ENCODE measurements at places on chromosomes 2 and 18. TPM values are rescaled to one million over a fixed set of nuclear protein-coding genes. Genes with fewer than 3 reads are reported as not detected.

THSD7B gene
- not detected for total RNA-seq

KIF3C gene
- total RNA-seq = 49.3 TPM

UGT1A9 gene
- 4.7 TPM for total RNA-seq

UGT1A5 gene
- total RNA-seq = not detected

VWA3B gene
- not detected for total RNA-seq

TSPYL6 gene
- not detected for total RNA-seq

ADRA2B gene
- 0.13 TPM for total RNA-seq

SLC11A1 gene
- total RNA-seq = 0.20 TPM

UCN gene
- total RNA-seq = 2.5 TPM

PPP1R1C gene
- total RNA-seq = 1.9 TPM

BBS5 gene
- 4.8 TPM for total RNA-seq

IGFBP5 gene
- 0.27 TPM for total RNA-seq

SLC1A4 gene
- total RNA-seq = 12.0 TPM

VWC2L gene
- total RNA-seq = not detected

SLC8A1 gene
- 0.26 TPM for total RNA-seq

MAP2 gene
- total RNA-seq = 0.86 TPM

FRZB gene
- total RNA-seq = 0.07 TPM

Data from A549 treated with GW870086 at 1 μM for 4 hours (cell line).